CD8-positive, alpha-beta memory T cell (primary cell): ENCODE measurements at places on chromosomes 1 and 21. TPM values are rescaled to one million over a fixed set of nuclear protein-coding genes. Genes with fewer than 3 reads are reported as not detected.
A peak's percentile ranks its signal among the peaks of the same experiment; 100 is the strongest.

DNA sequence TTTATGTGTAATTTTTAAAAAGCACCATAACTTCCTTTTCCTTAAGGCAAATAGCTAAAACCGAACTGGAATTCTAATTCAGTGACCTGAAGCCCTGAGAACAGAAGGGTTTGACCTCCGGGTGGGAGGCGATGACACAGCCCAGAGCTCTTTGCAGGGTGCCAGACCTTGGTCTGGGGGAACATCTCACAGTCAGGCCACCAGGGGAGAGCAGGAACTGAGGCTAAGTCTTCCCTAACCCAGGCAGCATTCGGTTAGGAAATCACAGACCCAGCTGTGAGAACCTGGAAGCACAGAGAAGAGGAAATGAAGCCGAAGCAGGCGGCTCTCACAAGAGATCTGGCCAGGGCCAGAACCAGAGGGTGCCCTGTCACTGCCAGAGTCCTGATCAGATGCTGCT, 444.8 kb downstream of the TTLL7 start:
- H3K27me3 ChIP-seq: no peaks in the 10 kb centered on the region
- H3K4me3 ChIP-seq: no peak overlapping the region
- H3K4me1 ChIP-seq: no peaks in the 10 kb centered on the region
- no peak overlapping the region for H3K27ac ChIP-seq
- DNase-seq: no peak
- H3K36me3 ChIP-seq: no peaks in the 10 kb centered on the region

DNA sequence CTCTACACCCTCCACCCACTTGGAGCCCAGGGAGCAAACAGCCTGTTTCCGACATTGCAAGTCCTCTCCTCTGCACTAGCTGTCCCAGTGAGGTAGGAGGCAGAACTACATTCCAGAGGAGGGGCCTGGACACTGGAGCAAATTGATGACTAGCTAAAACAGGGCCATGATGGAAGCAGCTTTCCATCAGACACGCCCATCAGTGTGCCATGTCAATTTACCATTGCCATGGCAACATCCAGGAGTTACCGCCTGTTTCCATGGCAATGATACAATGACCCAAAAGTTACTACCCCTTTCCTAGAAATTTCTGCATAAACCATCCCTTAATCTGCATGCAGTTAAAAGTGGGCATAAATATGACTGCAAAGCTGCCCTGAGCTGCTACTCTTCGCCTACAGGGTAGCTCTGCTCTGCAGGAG, 647.1 kb downstream of the PTPRU start:
- DNase-seq: no peak
- H3K4me1 ChIP-seq: no peaks in the 10 kb centered on the region
- H3K36me3 ChIP-seq: no peaks in the 10 kb centered on the region
- no peak overlapping the region for H3K27ac ChIP-seq
- no peak overlapping the region for H3K4me3 ChIP-seq
- H3K27me3 ChIP-seq: peaks cover 5% of the 10 kb centered on the region

Gene ANKRD34A
- total RNA-seq: 8.7 TPM

GRCh38 chr1:119114786-119115185, 25.7 kb downstream of the WARS2 start:
- no peaks in the 10 kb centered on the region for H3K36me3 ChIP-seq
- no peak overlapping the region for H3K4me3 ChIP-seq
- no peak overlapping the region for H3K27ac ChIP-seq
- no peaks in the 10 kb centered on the region for H3K4me1 ChIP-seq
- DNase-seq: no peak

Gene GJA5
- total RNA-seq: not detected

DNA sequence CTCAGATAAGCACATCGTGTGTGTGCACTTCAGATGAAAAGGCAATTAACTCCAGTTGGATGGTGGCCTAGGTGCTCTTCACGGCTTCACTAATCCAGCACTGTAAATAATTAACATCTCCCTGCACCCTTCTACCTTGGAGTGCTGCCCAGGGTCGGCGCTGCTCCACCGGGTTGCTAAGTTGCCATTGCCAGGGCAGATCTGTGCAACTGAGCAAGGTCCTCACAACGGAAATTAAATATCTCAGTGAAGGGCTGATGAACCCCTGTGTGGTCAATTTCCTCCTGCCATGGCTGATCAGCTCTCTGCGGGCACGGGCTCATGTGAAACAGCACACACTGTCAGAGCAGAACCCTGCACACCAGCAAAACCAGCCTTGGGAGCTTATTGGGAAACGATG, 63.2 kb downstream of the SYDE2 start:
- H3K27me3 ChIP-seq: no peaks in the 10 kb centered on the region
- H3K4me3 ChIP-seq: no peak overlapping the region
- H3K36me3 ChIP-seq: no peaks in the 10 kb centered on the region
- no peak overlapping the region for H3K27ac ChIP-seq

- no peaks in the 10 kb centered on the region for H3K27me3 ChIP-seq
- no peak overlapping the region for H3K27ac ChIP-seq
Measured at GRCh38 chr1:3891329-3891865, 8.7 kb downstream of the C1orf174 start.

DNA sequence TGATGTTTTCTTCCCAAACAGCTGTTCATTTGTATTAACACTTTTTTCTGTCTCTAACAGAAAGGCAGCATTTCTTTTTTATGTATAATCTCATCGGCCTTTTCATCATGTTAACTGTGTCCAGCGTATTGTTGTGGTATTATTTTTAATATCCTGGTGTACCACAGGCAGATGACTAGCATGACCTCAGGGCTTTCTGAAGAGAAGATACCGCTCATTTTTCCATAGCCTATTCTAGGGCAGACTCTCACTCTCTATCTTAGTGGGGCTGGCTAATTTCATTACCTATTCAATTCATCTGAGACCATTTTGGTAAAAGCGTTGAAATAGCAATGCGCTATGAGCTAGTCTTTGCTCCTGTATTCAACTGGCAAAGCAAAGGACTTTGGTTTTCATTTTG, 209.9 kb downstream of the SDCCAG8 start:
- H3K4me3 ChIP-seq: no peak overlapping the region
- H3K27me3 ChIP-seq: no peaks in the 10 kb centered on the region
- H3K36me3 ChIP-seq: no peaks in the 10 kb centered on the region
- DNase-seq: no peak

Gene KRTAP11-1
- total RNA-seq: not detected

DNA sequence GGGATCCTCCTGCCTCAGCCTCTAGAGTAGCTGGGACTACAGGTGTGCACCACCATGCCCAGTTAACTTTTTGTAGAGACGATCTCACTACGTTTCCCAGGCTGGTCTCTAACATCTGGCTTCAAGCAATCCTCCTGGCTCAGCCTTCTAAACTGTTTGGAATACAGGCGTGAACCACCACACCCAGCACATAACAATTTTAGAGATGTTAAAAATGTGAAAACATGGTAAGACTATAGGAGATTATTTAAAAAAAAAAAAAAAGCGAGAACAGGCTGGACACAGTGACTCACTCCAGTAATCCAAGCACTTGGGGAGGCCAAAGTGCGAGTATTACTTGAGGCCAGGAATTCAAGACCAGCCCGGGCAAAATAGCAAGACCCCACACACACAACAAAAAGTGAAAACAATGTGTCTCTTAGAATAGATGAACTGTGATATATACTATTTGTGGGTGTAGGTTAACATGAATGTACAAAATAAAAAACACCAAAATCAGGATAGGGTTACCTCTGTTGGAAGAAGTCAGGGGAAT, 19.6 kb downstream of the CCDC18 start:
- no peak for DNase-seq
- H3K4me3 ChIP-seq: no peak overlapping the region
- no peaks in the 10 kb centered on the region for H3K4me1 ChIP-seq
- H3K27ac ChIP-seq: no peak overlapping the region

Gene BLACAT1
- total RNA-seq: not detected

Gene SLAMF9
- total RNA-seq: not detected

Gene FCRL6
- total RNA-seq: 1.5 TPM

DNA sequence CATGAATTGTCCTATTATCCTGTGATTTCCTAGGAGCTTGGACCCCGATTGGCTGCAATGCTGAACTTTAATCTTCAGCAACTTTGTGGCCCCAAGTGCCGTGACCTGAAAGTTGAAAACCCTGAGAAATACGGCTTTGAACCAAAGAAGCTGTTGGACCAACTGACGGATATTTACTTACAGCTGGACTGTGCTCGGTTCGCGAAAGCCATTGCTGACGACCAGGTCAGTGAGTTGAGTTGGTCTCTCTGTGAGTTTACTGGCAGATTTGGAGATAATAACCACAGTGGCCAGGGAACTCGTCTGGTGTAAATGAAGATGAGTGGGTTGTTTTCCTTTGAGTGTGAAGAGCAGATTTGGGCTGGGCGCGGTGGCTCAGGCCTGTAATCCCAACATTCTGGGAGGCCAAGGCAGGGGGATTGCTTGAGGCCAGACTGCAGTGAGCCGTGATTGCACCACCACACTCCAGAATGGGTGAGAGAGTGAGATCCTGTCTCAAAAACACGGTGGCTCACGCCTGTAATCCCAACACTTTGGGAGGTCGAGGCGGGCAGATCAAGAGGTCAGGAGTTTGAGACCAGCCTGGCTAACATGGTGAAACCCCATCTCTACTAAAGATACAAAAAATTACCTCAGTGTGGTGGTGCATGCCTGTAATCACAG, 39.1 kb upstream of the KIF1B start:
- H3K27ac ChIP-seq: no peak overlapping the region
- H3K36me3 ChIP-seq: peaks cover 20% of the 10 kb centered on the region
- DNase-seq: no peak
- no peaks in the 10 kb centered on the region for H3K27me3 ChIP-seq
- H3K4me3 ChIP-seq: no peak overlapping the region

DNA sequence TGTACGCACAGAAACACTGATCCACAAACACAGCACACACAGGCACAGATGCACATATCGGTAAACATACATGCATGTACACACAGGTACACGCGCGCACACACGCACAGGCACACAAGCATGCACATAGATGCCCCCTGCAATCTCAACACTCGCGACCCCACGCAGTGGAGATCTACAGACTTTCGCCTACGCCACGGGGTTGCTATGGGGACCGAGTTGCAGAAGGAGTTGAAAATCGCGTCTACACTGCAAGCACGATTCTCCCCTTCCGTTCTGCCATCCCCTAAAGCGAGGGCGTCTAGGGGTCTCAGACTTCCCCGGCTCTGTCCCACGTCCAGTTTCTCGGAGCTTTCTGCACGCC, 826 bp downstream of the TRIM17 start:
- peak overlapping the region; percentile 40 for H3K4me3 ChIP-seq
- no peak for DNase-seq
- H3K36me3 ChIP-seq: no peaks in the 10 kb centered on the region
- H3K27me3 ChIP-seq: no peaks in the 10 kb centered on the region
- H3K4me1 ChIP-seq: peaks cover 20% of the 10 kb centered on the region
- no peak overlapping the region for H3K27ac ChIP-seq

Gene ATXN7L2
- 15.3 TPM for total RNA-seq

DNA sequence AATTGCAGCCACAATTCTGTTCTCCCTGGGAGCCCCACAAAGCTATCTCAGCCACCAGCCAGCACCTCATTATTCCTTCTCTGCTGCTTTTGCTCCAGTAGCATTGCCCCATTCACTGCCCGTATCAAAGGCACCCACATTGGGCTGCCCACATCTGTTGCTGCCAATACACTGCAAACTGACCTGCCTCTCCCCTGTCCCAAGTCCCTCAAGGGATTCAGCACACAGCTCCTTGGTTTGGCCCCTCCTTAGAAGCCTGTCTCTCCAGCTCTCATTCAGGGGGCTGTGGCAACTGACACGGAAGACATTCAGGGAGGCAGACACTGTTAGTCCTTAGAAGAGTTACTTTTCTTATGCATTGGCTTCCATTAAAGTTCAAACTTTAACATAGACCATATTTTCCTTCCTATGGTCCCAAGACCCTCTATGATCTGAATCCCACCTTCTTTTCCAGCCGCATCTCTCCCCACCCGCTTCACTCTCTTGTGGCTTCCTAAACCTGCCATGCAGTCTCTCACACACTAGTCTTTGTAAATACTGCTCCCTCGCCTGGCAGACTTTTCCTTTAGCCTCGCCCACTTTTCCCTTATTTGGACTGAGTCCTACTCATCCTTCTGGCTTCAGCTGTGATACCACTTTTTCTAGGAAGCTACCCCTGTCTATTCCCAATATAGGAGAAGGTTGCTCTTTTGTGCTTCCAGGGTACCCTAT, 19.3 kb upstream of the KLHDC8A start:
- H3K27me3 ChIP-seq: no peaks in the 10 kb centered on the region
- no peaks in the 10 kb centered on the region for H3K36me3 ChIP-seq
- no peak overlapping the region for H3K27ac ChIP-seq
- peaks cover 7% of the 10 kb centered on the region for H3K4me1 ChIP-seq
- H3K4me3 ChIP-seq: no peak overlapping the region

Gene HES4
- total RNA-seq: 0.24 TPM

DNA sequence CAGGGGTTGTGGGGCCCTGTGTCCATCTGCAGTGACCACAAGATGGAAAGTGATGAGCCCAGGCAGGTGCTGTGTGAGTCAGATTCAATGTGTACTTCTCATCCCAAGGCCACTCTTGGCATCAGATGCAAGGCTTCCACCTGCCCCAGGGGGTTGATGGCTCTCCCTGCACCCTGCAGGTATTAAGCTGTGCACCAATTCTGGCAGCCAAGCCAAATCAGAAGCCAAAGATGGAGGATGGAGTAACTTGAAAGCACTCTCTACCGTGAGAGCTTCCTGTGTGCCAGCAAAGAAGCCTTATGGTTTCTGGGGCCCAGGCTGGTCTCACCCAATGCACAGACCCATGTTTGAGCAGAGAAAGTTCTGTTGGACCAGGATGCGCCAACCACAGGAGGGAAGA, 44.3 kb upstream of the TENT5C start:
- no peaks in the 10 kb centered on the region for H3K36me3 ChIP-seq
- DNase-seq: no peak
- H3K27ac ChIP-seq: no peak overlapping the region
- no peaks in the 10 kb centered on the region for H3K4me1 ChIP-seq

Gene CDC14A
- total RNA-seq: 27.9 TPM

- H3K4me1 ChIP-seq: no peaks in the 10 kb centered on the region
- no peak overlapping the region for H3K4me3 ChIP-seq
- H3K27me3 ChIP-seq: no peaks in the 10 kb centered on the region
- DNase-seq: no peak
Measured at GRCh38 chr1:204085876-204086275, 13.0 kb downstream of the SOX13 start.

Gene VANGL2
- 0.07 TPM for total RNA-seq

GRCh38 chr1:109932679-109933078, 22.0 kb downstream of the CSF1 start:
- H3K4me3 ChIP-seq: no peak overlapping the region
- no peaks in the 10 kb centered on the region for H3K27me3 ChIP-seq
- no peak for DNase-seq
- no peaks in the 10 kb centered on the region for H3K4me1 ChIP-seq
- no peak overlapping the region for H3K27ac ChIP-seq

Gene TSPAN2
- total RNA-seq: 1.3 TPM

- no peaks in the 10 kb centered on the region for H3K27me3 ChIP-seq
- H3K36me3 ChIP-seq: no peaks in the 10 kb centered on the region
- H3K4me3 ChIP-seq: no peak overlapping the region
- H3K27ac ChIP-seq: no peak overlapping the region
- H3K4me1 ChIP-seq: no peaks in the 10 kb centered on the region
Measured at GRCh38 chr1:228668553-228669241, 66.6 kb upstream of the RHOU start.

- peaks cover 16% of the 10 kb centered on the region for H3K4me1 ChIP-seq
- no peaks in the 10 kb centered on the region for H3K27me3 ChIP-seq
- peak overlapping the region; percentile 52 for H3K4me3 ChIP-seq
- peak; percentile 35 for DNase-seq
- H3K27ac ChIP-seq: peak overlapping the region; percentile 83
- no peaks in the 10 kb centered on the region for H3K36me3 ChIP-seq
Measured at GRCh38 chr1:21175324-21175669, 1.4 kb downstream of the EIF4G3 start.

Gene FASLG
- total RNA-seq: 46.6 TPM

Gene ANGPTL3
- not detected for total RNA-seq
